Fibroblast of skin of right quadriceps (primary cell): ENCODE measurements at places on chromosomes 11 and 22.

GRCh38 chr22:47091246-47091651 is 328.8 kb downstream of the TBC1D22A start:
- DNase-seq, result no peak

- DNase-seq, result no peak
Observed at GRCh38 chr11:72271980-72272379, 28.0 kb upstream of the PHOX2A start.

- DNase-seq, result no peak
Observed at GRCh38 chr11:27129686-27130085, 89.1 kb downstream of the BBOX1 start.

- no peak for DNase-seq
Observed at GRCh38 chr11:46431211-46431610, 39.6 kb upstream of the CHRM4 start.

DNA sequence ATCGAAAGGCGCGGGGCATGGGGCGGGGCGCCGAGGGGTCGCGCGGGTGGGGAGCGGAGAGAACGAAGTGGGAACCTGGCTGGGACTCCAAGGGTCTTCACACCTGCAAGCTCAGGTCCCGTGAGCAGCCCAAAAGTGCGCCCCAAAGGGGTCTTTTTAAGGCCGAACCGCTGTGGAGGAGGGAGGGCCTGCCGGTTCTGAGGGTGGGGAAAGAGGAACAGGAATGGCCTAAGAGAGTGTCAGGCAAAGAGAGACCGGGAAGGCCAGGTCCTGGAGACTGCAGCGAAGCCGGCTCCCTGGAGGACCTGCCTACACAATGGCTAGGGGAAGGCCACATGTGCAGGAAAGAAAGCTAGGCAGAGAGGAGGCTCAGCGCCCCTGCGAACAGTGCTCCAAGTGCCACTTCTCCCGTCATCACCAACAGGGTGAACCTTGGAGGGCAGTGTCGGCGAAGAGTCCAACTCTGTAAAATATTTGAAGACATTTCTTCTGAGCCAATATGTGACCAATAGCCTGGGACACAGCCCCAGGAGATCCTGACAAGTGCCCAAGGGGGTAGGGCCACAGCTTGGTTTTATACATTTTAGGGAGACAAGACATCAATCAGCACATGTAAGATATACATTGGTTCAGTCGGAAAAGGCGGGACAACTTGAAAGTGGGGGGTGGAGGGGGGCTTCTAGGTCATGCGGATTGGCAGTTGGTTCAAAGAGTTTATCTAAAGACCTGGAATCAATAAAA is 710 bp upstream of the DGCR2 start:
- no peak for DNase-seq

DNA sequence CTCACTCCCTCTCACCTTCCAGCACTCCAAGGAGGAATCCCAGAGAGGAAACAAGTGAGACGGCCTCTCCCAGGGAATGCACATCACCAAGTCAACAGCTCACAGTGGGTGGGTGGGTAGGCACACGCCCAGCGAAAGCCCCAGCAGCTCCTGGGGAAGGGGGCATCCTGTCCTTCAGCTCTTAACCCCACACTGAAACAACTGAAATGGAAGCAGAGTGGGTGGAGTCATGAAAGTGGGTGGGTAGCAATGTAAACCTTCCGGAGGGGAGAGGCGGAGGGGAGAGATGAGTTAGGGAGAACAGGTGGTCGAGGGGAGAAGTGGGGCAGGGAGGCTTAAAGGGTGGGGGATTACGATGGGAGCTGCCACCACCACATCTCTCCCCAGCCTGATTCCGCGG is 5.4 kb downstream of the MCHR1 start:
- no peak for DNase-seq
